Upper lobe of left lung (tissue), 6 donors: ENCODE measurements at places on chromosomes 2 and 18.

DNA sequence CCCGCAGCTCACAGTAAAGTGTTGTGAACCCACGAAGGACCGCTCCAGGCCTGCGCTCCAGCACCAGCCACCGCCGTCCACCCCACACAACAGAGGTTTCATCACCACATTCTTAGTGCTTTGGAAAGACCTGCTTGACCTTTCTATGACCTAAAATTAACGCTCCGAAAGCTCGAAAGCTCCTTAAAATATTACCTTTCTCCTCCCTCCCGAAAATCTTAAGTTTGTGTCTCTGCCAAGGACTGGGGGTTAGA, 149.2 kb downstream of the TWIST2 start:
- DNase-seq: peak; percentile 24

DNA sequence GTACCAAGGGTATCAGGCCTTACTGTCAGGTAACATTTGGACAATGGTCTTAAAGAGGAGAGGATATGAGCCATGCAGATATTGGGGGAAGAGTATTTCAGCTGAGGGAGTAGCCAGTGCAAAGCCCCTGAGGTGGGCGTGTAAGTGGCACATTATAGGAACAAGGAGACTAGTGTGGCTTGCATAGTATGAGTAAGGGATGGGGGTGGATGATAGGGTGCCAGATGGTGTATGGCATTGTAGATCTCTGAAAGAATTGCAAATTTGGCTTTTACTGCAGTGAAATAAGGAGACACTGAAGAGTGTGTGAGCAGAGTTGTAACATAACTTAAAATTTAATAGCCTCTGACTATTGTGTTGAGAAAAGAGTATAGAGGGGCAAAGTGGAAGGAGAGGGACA, 244.0 kb downstream of the PDE11A start:
- DNase-seq: no peak

DNA sequence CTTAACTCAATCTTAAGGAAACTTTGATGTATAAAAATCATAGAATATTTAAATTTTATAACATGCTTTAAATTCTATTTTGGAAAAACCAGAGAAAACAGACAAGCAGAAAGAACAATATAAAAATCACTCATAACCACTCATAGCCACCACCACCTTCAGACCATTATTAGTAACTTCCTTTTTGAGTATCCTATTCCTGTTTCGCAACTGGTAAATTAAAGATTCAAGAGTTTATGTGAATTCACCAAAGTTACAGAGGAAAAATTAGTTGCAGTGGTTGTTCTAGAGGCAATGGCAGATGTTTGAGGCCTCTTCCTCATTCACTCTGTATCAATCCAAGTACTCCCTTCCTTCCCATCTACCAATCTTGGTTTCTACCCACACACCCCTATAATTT, 49.3 kb upstream of the PROKR1 start:
- no peak for DNase-seq

DNA sequence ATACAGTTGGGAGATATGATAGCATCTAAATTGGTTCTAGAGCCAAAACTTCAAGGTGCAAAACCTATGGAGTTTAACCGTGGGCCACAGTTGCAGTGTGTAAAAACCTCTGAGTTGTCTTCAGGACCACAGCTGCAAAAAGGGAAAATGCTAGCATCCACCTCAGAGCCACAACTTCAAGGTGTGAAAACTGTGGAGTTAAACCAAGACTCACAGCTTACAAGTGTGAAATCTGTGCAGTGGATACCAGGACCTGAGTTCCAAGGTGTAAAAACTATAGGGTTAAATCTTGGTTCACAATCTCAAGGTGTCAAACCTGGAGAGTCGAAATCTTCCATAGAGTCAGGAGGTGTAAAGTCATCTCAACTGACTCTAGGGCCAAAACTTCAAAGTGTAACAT, 10.4 kb upstream of the ZNF512 start:
- no peak for DNase-seq

- DNase-seq: no peak
These were observed 197.2 kb downstream of the MYO3B start for GRCh38 chr2:170375192-170375591.

GRCh38 chr2:202610380-202610779, 24.4 kb upstream of the FAM117B start:
- no peak for DNase-seq

DNA sequence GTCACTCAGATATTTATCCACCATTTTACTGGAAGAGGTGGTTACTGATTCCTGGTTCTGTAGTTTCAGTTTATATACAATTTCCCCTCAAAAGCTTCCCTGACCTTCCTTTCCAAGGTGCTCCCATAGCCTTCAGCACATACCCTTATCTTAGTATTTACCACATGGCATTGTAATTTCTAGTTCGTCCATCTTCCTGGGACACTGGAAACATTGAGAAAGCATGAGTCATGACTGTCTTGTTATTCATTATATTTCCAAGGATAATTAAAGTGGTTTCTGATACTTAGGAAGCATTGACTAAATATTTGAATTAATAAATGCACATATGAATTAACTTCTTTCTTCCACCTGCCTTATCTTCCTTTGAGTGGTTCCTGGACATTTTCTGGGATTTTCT, 203.8 kb downstream of the ETAA1 start:
- DNase-seq: no peak

DNA sequence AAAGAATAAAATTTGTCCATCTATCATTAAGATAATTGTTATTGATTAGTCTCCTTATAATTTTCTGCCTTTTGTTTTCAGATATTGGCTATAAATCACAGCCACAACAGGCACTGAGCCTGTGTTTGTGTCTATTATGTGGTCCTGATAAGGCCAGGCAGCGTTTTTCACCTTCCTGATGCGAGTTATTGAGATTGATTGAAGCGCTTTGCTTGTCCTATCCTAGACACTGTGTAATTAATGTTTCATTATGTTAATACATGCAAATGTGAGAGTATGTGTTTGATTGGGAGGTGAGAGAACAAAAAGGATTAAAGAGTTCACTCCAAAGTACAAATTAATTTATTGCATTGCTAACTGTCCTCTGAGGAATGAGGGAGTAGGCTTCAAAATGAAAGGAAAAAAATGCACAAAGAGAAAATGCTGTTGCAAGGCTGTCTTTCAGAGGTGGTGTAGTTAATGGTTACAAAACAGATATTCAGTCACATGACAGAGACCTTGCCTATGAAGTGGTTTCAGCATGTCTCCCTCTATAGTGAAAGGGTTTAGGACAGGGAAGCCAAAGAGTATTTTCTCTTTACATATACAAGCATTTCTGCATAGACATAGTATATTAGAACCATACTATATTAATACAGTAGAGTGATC, 391.1 kb downstream of the DCC start:
- DNase-seq: no peak

- no peak for DNase-seq
These were observed 44.1 kb downstream of the MTCL1 start for GRCh38 chr18:8749492-8749891.

DNA sequence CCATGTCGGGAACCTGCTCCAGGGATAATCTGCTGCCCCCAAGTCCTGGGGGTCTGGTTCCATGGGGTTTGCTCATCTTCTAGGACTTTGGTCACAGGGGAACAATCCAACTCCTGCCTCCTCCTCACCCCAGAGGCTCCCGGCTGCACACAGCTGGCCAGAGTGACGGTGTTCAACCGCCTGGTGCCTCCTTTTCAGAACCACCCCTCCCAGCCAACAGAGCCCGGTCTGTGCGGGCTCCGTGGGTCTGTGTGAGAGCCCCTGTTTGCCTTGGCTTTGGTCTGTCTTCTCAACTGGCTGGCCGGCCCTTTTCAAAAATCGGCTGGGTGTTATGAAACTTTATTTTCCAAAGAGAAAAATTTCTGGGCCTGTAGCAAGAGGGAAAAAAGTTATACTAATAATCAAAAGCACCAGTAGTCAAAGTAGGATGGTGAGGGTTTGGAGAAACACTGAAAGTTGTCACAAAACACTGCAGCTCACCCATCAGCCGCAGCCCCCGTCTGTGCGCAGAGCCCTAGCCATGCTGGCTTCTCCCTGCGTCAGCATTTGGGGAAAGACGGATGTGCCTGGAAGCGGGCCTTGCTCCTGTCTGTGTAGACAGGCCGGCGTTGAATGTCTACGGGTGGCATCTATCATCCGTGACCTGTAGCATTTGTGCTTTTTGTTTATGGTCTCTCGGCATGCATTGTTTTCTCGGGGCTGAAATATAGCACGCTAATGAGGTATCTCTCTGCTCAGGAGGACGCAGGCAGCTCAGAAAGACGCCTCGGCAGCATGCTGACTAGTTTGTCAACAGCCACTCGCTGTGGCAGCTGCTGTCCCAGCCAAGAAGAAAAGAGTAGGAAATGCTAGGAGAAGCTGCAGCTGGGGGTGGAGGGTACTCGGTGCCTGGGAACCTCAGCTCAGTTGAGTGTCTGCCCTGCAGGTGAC, 138.6 kb downstream of the GLI2 start:
- no peak for DNase-seq

GRCh38 chr2:164721430-164721829, 100.1 kb upstream of the GRB14 start:
- DNase-seq: no peak

DNA sequence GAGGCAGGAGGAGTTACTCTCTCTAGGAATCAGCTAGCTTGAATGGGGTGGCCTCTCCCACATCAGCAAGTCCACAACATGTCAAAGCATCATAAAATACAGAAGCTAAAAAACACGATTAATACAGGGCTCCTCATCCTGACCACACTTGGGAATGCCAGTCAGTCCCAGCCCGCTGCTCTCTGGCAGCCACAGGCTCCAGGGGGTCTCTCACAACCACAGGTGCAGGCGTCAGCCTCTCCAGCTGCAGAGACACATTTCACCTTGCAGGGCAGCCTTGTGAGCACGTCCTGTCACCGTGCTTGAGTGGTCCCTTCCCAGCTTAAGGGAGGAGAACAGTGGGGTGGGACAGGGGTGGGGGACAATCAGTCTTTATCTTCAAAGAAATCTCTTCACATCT, 137.4 kb upstream of the SH3BP4 start:
- peak; percentile 22 for DNase-seq

DNA sequence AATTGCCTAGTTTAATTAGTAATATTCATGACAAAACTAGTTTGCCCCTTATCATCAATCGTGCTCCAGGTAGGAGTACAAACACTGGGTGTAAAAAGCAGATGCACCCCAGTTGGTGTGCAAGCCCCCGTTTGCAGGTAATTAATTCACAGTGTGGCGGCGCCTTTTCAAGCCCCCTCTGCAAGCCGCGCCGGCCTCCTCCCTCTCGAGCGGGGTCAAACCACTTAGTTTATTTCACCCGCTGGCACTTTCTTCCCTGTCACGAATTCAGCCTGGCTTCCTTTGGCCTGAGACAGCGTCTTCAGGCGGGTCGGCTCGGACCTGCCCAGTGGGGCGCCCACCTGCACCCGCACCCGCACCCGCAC, 64.7 kb upstream of the MAPRE2 start:
- no peak for DNase-seq

DNA sequence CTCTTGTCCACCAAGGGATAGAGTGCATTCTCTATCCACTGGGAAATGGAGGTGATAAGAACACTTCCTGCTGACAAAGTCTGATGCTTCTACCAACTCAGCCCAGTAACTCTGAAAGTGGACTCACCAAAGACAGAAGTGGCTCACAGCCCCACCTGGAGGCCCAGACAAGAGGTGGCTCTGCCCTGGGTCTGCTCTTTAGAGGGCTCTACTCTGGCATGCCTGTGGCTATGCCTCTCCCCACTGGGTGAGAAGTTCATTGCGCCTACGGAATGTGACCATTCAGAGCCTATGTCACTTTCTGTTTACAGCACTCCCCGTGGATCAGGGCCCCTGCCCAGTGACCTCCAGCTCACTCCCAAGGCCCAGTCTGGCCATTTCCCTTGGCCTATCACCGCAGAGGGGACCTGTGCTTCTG, 13.5 kb upstream of the XDH start:
- DNase-seq: no peak

GRCh38 chr18:49726675-49726963, 86.7 kb downstream of the ACAA2 start:
- DNase-seq: no peak

- DNase-seq: no peak
These were observed 21.1 kb downstream of the CASP10 start for GRCh38 chr2:201203916-201204654.

DNA sequence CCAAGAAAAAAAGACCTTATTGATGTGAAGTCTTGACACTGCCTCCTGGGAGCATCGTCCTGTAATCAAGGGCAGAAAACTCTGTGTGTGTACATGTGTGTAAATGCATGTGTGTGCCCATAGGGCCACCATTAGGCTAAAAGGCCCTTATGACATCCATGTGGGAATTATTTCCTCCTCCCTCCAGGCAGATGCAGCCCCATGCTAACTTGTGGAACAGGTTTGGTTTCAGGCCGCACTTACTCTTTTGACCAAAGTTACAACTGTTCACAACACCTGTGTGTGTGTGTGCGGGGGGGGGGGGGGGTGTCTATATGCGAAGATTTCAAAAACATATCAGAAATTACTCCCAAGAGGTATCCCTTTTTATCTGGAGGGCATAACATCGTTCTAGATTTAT, 87.4 kb upstream of the SLC14A2 start:
- DNase-seq: no peak

GRCh38 chr2:137776697-137777096, 187.6 kb upstream of the HNMT start:
- no peak for DNase-seq

DNA sequence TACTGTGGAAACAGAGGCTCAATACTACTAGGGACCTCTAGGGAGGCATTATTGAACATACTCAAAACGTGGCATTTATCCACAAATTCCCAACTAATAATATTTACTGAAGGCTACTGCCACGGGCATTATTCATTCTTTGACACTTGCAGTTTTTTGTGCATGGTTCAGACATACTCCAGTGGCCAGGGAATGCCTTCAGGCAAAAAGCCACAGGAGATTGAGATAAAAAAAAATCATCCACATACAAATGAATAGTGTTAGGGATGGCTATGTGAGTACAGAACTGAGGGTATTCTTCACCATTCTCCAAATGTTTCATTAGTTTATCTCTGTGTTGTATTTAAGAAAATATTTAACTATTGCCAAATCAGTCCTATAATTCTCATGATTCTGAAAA, 974.9 kb upstream of the PIK3C3 start:
- DNase-seq: no peak

DNA sequence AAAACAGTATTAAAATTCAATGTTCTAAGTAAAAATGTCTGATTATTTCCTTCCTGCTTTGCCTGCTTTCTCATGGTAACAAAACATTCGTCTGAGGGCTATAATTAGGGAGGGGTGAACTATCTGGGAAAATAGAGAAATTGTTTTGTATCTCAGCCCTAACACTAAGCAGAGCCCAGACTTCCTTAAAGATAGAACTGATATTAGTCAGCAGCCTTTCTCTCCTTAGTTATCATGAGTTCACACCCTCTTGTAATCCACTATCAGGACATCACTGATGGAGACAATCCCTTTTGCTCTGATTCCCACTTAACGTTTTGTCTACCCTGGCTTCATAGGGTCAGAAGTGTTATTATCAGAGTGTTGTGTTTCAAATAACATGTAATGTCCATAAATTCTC, 701.1 kb upstream of the ZEB2 start:
- DNase-seq: no peak

DNA sequence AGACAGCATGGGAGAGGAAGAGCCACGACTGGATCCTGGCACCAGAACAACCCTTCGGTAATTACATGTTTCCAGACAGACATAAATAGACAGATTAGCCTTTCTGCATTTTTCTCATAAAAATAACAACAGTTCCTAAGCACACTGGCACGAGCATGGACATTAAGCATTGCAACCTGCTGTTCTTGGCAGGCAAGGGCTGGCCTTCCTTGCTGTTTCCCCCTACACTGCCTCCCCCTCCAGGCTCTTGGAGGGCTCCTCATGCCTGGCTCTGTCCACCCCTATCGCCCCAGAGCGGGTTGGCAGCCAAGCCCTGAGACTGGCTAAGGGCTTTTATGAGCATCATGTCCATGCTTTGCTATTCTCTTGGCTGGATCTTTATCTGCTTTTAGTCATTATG, 89.6 kb downstream of the TTC32 start:
- no peak for DNase-seq
